Erythroblast (primary cell): ENCODE measurements at places on chromosomes 5 and 9.

DNA sequence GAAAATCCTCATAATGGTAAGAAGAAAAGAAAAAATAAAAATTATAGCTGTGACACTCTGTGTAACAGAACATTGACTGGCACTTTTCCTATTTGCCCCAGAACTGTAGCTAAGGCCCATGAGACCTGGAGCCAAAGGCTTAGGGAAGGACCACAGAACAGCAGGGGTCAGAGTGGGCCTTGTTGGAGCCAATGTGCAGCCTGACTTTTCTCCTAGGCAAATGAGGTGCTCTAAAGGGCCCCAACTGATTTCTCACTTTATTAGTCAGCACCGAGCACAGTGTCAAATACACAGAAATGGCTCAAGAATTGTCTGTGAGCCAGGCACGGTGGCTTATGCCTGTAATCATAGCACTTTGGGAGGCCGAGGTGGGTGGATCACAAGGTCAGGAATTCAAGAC is 4.0 kb upstream of the MEGF9 start:
- DNase-seq: no peak

DNA sequence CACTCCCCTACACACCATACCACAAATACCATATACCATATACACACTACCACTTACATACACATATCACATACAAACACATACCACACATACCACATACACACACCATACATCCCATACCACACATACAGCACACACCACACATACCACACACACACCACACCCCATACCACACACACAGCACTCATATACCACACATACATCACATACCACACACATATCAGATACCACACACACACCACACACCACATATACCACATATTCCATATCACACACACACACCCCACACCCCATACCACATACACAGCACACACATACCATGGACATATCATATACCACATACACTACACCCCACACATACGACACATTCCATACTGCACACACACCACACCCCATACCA is 276.6 kb downstream of the GADD45G start:
- no peak for DNase-seq

DNA sequence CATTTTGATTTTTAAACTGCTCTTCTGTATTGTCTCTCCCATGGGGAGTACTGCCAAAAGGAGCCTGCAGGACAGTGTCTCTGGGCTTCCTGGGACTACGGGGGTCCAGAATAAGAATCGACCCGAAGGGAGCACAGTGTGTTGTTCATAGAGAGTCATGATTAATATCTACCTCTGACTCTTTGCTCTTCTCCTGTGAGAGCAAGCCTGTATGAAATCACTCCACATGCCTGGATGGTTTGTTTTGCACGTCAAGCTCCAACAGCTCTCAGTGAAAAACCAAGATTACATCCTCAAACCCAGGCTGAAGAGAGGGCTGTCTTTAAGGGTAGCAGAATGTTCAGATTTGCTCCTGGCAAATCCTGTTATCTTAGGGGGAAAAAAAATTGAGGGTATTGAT is 1860.0 kb upstream of the WWC1 start:
- no peak for DNase-seq

- DNase-seq: peak; percentile 88
These were observed at the start of gene B4GALT7 for GRCh38 chr5:177599731-177600507. Gene B4GALT7 (plus strand): TSS chr5:177600132. CDS start chr5:177600211, 79 bp downstream.
